ENCODE measurements at places on chromosomes 5 and 9. TPM values are rescaled to one million over a fixed set of nuclear protein-coding genes. Genes with fewer than 3 reads are reported as not detected.

Gene PLAC8L1
- total RNA-seq: not detected

Gene BARX1
- not detected for total RNA-seq

Gene EQTN
- total RNA-seq: not detected

Gene NR2F1-AS1
- total RNA-seq: 20.1 TPM

Gene ELOVL7
- total RNA-seq: under 0.01 TPM

Gene YTHDC2
- total RNA-seq: 26.2 TPM

Gene TOPORS
- total RNA-seq: 45.7 TPM

Gene IFNE
- total RNA-seq: 15.7 TPM

Gene PCDHB12
- total RNA-seq: under 0.01 TPM

Gene SEMA6A
- total RNA-seq: 0.12 TPM

Gene COL5A1
- 238 TPM for total RNA-seq

Gene PDE8B
- 0.22 TPM for total RNA-seq

Measured in uterine smooth muscle cell (primary cell).